T-helper 17 cell (primary cell): ENCODE measurements at places on chromosomes 6 and 20. TPM values are rescaled to one million over a fixed set of nuclear protein-coding genes. Genes with fewer than 3 reads are reported as not detected.

The FAM83D gene
- total RNA-seq = 2.1 TPM

GRCh38 chr6:1759870-1760269, 150.2 kb downstream of the FOXC1 start:
- DNase-seq = no peak

DNA sequence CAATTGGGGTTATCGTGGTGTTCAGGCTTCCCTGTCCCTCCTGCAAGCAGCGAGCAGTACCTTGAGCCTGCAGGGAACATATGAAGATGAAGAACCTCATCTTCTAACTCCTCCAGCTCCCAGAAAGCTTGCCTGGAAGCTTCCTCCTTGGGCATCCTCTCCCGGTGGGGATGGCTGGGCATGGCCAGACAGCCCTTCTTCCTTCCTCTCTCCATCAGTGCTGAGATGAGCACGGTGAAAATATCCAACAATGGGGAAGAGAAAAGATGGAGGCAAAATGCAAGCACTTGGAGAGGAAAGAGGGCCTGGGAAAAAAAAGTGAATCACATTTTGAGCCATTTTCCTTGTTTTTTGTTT, 107.7 kb upstream of the FOXA2 start:
- DNase-seq = no peak

The CYP24A1 gene
- total RNA-seq = not detected

GRCh38 chr6:43823879-43824702, 54.1 kb downstream of the VEGFA start:
- no peak for DNase-seq

The BPI gene
- total RNA-seq = not detected

The TREML2 gene
- total RNA-seq = 3.8 TPM

- DNase-seq = no peak
These were observed 97.2 kb downstream of the SPTLC3 start for GRCh38 chr20:13105864-13106457.

DNA sequence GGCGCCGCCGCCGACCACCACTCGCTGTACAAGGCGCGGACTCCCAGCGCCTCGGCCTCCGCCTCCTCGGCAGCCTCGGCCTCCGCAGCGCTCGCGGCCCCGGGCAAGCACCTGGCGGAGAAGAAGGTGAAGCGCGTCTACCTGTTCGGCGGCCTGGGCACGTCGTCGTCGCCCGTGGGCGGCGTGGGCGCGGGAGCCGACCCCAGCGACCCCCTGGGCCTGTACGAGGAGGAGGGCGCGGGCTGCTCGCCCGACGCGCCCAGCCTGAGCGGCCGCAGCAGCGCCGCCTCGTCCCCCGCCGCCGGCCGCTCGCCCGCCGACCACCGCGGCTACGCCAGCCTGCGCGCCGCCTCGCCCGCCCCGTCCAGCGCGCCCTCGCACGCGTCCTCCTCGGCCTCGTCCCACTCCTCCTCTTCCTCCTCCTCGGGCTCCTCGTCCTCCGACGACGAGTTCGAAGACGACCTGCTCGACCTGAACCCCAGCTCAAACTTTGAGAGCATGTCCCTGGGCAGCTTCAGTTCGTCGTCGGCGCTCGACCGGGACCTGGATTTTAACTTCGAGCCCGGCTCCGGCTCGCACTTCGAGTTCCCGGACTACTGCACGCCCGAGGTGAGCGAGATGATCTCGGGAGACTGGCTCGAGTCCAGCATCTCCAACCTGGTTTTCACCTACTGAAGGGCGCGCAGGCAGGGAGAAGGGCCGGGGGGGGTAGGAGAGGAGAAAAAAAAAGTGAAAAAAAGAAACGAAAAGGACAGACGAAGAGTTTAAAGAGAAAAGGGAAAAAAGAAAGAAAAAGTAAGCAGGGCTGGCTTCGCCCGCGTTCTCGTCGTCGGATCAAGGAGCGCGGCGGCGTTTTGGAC, 2.0 kb downstream of the SOX4 start:
- peak; percentile 13 for DNase-seq
